Head of caudate nucleus (tissue), 42 donors: ENCODE measurements at places on chromosomes 1 and 21.
A peak's percentile ranks its signal among the peaks of the same experiment; 100 is the strongest.

DNA sequence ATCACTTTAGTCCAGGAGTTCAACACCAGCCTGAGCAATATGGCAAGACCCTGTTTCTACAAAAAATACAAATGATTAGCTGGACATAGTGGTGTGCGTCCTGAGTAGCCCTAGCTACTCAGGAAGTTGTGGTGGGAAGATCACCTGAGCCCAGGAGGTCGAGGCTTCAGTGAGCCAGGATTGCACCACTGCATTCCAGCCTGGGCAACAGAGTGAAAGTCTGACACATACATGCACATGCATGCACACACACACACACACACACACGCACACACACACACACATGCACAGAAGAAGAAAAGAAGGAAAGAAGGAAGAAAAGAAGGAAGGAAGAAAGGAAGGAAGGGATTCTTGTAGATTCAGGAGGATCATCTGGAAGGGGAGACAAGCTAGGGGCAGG is 104.4 kb upstream of the USP25 start:
- no peak for DNase-seq

DNA sequence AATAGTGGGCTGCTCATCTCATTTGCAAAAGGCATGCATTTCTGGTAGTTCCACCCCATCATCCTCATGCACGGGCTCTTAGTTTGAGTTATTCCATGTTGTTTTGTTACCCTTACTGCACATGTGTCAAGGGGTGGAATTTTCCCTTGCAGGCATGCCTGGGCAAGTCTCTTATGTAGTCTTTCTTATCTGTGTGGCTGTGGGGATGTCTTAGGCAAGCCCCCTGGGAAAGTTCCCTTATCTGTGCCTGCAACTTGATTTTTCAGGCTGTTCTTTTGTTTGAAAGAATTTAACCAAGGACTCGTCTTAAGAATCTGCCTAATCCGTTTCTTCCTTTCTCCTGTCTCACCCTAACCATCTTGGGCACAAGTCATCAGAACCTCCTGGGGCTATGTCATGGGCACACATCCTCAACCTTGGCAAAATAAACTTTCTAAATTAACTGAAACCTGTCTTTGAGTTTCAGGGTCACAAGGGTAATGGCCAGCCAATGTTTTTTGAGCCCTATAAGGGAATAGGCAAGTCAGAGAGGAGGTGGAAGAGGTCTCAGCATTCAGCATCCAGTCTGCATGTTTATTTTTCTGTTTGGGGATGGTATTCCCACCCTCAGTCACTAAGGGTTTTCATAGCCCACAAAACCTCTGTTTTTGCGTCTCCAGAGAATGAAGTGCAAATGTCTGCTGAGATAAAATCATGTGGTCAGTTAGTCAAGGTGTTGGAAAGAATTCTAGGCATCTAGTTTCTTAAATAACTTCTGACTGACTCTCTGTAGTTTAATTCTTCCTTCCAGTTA is 579.7 kb downstream of the PLA2G4A start:
- DNase-seq, result no peak

DNA sequence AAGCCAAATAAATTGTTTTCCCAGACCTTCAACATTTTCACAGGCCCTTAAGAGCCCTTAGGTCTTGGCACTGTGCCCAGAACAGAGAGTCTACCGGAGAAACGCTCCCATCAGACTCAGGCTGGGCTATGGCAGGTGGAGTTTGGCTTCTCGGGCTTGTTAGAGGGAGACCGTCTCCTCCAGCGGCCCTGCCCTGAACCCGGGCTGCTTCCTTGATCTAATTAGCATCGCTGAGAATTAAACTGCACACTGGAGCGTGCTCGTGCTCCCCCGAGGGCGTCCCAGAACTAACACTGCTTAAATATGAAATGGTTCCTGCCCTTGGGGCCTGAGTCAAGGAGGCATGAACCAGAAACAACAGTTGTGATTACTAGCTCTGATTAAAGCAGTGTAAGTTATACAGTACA is 634.4 kb downstream of the MATN1 start:
- no peak for DNase-seq

DNA sequence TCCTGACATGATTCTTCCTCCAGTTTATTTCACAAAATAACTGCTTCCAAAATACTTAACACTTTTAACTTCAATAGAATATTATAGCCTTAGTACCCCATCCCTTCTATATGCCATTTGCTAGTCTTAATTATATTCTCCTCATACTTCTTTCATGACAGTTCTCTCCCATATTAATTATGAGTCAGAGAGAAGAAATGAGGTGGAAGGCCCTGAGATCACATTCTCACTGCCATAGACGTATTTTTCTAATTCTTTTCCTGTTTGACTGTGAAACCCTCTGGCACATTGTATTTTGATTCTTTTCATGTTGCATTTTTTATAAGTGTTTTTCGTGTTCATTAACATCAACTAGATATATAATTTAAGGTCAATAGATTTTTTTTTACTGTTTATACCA is 88.4 kb downstream of the GTF2B start:
- no peak for DNase-seq

DNA sequence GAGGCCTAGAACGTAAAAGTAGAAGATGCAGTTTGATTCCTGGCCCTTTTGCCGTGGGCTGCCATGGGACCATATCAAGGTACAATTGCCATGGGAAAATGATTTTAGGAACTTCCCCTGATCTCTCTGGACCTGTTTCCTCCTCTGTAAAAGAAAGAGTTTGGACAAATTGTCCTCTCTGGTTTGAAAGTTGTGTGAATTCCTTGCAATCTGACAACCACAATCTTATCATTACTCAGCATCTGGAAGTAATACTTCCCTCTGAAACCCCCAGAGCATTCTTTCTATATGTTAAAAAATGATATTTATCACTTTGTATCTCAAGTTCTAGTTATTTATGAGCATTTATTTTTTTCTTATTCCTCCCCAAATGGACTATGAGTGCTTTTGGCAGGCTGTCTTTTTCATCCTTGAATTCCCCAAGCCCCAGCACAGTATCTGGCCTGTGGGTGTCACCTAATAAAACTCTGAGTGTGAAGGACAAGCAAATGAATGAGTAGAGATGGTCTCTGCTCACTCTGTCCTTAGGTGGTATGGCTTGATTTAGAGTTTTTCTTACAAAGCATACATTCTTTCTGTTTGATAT is 181.1 kb downstream of the DYRK1A start:
- no peak for DNase-seq

DNA sequence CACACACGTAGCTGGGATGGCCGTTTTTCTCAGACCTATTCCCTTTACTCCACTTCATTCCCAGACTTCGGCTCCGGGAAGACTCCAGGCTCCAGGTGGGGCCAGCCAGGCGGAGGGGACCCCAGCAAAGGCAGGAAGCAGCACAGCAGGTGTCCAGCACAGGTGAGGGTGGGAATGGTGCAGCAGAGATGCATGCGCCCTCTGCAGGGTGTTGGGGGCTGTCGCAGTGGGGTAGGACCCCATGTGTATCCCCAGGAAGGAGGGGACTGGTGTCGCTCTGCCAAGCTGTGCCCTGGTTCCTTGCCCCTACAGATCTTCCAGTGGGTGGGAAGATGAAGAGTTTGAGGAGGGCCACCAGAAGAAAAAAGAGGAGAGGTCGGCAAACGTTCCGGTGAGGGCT is 5.3 kb downstream of the TTC24 start:
- no peak for DNase-seq

DNA sequence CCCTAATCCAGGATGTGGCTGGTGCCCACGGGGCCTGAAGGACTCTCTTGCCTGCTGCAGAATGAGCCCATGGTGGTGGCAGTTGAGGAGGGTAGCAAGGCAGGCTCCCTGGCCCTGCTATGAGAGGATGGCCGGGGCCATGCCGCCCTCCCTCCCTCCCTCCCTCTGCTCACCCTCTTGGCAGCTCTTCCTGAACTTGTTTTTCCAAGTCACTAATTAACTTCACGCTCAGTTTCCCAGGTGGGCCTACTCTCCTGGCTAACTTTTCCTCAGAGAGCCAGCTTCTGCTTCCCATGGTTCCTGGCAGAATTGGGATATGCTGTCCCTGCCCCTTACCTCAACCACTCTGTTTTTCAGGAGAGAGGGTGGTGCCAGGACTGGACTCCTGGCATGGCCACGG is 10.2 kb downstream of the KCNC4 start:
- DNase-seq, result no peak

DNA sequence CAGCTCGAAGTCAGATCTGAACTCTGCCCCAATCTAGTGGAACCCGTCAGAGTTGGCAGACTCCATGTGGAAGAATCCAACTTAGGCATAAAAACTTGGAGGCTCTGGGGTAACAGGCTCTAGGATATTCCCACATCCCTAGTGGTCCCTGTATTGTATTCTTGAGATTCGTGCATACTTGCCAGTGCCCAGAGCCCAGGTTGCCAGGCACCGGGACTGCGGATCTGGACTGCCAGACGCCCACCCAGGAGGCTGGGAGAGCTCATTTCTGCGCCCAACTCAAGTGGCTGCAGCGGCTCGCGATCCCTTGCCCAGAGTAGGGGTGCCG is 1.1 kb downstream of the GRIK1 start:
- no peak for DNase-seq

DNA sequence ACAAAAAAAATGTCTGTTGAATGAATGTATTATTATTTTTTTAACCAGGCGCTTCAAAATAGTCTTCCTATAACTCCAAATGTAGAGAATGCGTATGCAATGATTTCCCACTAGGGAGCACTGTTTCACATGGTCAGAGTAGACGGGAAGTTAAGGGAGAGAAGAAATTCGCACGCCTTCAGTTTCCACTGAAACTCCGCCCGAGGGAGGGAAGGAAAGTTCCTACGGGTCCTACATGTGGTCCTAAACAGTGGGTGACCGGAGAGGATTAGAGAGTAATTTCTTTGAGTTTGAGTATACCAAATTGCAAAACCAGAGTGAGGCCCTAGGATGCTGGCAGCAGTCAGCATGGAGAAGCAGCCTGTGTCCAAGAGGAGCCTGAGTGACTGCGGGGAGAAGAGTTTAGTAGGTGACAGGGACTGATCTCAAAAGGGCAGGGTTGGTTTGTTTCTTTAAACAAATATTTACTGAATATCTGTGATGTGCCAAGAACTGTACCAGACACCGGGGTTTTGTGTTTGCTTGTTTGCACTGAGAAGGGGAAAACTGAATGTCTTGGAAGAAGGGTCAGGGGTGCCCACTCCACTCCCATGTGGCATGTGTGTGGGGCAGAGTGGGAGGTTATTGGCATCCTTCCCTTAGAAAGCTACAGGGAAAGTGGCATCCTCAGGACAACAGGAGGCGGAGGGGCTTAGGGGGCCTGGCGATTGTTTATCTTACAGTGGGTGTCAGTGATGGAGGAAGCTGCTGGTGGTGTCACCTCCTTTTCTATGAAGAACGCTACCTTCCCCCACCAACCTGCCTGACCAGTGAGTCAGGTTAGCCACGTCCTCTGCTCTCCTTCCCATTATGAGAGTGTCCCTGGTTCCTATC is 22.8 kb downstream of the RNU5D-1 start:
- no peak for DNase-seq

- no peak for DNase-seq
Observed at GRCh38 chr1:60088620-60089155, 15.1 kb upstream of the C1orf87 start.

GRCh38 chr1:40153073-40153770 is 8.0 kb upstream of the RLF start:
- DNase-seq, result no peak

GRCh38 chr21:17066006-17066405 is 446.8 kb upstream of the CXADR start:
- DNase-seq, result no peak

DNA sequence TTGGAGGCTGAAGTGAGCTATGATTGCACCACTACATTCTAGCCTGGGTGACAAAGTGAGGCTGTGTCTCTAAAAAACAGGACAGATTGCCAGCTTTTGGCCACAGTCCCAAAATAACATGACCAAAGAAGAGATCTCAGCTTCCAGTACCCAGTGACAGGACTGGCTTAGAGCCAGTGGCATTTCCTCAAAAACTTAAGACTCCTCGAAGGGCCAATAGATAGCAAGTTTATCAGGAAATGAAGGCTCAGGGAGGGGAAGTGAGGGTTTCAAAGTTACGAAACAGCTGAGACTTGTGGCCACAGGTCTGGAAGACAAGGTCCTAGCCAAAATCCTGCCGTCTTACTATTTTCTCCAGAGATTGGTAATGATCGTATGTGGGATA is 6.3 kb upstream of the TMEM39B start:
- no peak for DNase-seq

DNA sequence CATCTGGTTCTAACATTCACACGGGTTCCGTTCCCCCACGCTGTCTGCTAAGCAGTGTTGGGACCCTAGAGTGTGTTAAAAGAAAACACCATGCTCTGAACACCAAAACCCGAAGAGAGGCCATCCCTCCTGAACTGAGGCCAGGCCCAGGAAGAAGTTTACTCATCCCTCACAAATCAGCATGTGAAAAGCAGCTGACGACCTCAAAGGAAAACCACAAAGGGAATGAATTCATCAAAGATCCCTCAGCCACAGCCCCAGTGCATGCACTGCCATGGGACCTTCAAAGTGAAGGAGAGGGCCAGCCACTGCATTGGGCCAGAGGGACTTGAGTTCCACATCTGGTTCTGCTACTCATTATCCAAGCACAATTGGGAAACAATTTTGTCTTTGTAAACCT is 7.0 kb upstream of the PSEN2 start:
- peak; percentile 32 for DNase-seq

- DNase-seq, result peak; percentile 79
Observed at GRCh38 chr21:41612674-41613532, 104.9 kb upstream of the TMPRSS2 start.

- DNase-seq, result no peak
Observed at GRCh38 chr1:168751195-168751650, 22.2 kb upstream of the DPT start.

DNA sequence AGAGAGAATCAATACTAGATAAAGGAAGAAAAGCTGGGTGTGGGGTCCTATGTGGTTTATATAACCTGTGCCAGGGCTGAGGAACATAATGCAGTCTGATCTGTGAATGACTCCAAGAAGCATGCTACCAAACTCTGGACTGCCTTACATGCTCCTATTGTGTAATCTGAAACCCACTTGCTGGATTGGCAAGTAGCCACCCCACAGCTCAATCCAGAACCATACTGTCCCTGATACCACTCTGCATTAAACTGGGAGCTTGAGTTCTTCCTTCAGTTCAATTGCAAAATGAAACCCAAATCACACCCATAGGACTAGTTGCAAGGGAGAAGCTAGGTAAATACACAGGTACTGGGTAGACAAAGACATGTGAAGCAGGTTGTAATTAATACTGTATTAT is 115.4 kb upstream of the NEGR1 start:
- DNase-seq, result no peak

- DNase-seq, result no peak
Observed at GRCh38 chr1:58434607-58435006, 111.9 kb downstream of the OMA1 start.

DNA sequence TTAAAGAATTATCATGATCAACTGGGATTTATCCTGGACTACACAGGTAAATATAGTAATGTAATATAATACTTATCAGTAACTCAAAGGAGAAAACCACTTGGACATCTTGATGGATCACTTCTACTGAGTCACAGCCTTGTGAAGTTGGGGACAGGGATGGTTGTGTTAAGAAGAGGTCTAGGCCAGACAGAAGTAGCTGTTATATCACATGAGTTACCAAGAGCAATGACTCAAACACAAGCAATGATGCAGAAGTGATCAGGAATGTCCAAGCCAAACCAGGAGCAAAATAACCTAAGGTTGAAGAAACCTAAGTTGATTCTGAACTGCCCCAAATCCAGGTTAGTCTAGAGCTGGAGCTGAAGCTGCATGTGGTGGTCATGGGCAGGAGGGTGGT is 424.5 kb upstream of the DAB1 start:
- no peak for DNase-seq
